ENCODE measurements at places on chromosomes 1 and 21.

DNA sequence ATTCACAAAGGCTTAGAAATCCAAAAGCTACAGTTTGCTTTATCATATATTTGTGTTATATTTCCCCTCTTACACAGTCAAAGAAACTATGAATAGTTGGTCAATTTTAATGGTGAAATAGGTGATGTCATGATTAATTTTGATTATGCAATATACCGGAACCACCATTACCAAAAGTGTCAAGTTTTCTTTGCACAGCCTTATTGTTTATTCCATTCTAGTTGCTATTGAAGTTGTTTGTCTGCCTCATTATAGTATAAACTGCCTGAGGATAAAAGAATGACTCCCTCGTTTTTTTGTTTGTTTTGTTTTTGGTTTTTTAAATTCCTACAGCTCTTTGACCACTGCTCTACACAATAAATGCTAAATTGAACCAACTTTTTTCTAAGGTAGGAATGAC, 690.6 kb upstream of the ZP4 start:
- DNase-seq = no peak

- DNase-seq = no peak
Measured at GRCh38 chr1:33762109-33762830, 101.6 kb upstream of the HMGB4 start.

GRCh38 chr1:45170151-45170742, 36.2 kb downstream of the ZSWIM5 start:
- no peak for DNase-seq

DNA sequence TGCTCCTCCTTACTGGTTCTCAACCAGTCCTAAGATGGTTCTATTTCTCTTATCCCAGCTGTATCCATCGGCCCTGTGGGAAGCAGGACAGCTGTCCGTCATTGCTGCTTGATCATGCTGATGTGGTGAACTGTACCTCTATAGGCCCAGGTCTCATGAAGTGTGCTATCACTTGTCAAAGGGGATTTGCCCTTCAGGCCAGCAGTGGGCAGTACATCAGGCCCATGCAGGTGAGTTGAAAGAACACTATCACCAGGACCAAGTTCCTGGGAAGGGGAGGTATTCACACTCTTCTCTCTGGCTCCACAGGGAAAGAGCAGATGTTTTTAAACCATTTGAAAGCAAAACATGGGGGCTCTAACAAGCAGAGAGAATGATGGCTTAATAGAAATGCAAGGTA, 302.6 kb downstream of the PAPPA2 start:
- no peak for DNase-seq

DNA sequence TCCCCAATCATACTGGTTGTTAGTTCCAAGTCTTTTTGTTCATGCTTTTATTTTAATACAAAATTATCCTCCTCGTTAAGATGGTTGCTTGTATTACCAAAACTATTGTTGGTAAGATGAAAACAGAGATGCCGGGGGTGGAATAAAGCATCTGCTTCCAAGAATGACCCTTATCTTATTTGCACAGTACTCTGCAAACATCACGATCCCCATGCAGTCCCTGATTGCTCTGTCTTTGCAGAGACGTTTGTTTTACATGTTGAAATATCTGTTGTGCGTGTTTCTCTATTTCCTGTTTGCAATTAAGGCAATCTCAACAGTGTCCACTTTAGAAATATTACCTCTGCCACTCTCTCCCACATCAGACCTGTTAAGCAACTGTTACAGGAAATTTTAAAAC, 141.3 kb upstream of the NCAM2 start:
- no peak for DNase-seq

DNA sequence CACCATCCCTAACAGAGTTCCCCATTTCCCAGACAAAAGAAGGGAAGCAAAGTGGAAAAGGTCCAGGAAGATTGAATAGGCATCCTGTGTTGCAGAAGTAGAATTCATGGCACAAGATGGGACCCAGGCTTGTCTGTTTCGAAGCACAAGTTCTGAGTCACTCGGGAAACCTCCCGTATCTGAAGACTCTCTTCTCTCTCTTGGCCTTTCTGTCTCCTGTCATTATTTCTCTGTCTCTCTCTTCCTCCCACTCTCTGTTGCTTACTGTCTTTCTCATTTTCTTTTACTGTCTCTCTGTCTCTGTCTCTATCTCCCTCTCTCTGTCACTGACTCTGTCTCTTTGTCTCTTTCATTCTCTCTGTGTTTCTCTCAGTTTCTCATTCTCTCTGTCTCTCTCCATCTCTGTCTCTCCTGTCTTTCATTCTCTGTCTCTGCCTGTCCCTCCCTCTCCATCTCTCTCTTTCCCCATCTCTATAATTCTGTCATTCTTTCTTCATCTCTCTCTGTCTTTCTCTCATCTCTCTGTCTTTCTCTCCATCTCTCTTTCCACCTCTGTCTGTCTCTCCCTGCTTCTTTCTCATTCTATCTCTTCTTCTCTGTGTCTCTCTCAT, 23.7 kb downstream of the RNF187 start:
- DNase-seq = peak; percentile 73

- DNase-seq = no peak
Measured at GRCh38 chr1:116842654-116843053, 67.1 kb upstream of the PTGFRN start.

- DNase-seq = no peak
Measured at GRCh38 chr1:37661401-37661800, 26.7 kb upstream of the RSPO1 start.

DNA sequence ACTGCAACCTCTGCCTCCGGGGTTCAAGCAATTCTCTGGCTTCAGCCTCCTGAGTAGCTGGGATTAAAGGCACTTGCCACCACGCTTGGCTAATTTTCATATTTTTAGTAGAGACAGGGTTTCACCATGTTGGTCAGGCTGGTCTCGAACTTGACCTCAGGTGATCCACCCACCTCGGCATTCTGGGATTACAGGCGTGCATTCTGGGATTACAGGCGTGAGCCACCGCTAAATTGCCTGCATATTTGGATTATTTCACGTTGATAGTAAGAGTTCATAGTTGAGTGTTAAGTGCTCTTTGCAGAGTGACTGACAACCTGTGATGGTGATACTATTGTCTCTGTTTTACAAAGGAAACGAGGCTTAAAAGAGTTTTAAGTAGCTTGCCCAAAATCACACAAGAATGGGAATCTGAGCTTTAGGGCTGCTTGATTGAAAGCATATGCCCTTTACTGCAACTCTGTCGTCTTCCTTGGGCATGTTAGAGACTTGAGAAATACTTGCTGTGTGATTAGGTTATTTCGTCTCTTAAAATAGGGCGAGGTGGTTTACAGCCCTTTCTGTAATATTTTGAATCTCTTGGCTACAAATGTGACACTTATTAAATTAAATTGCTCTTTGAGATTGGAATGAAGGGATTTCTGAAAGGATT, 12.4 kb downstream of the CDC42 start:
- DNase-seq = no peak

DNA sequence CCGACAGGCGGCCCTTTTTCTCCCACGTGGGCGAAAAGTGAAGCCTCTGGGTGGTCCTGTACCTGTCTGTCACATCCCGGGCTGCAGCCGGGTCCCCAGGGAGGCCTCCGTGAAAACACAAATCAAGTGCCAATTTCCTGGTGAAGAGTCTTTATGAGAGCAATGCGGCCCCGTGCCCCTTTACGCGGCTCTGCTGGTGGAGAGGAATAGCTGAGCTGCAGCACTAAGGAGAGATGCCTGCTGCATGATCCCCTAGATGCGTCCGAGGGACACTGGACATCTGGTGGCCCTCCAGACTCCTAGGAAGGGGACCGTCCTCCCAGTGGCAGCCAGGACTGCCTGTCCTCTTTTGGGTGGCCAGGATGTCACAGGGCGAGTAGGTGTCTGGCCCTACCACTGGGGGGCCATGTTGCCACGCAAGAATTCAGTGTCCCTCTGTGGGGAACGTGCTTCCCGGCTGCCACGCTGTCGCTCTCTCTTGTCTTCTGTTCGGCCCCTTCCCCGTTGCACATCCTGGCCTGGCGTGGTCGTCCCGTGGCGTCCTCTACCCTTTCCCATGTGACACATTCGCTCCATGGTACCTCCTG, 38.7 kb downstream of the COL18A1 start:
- no peak for DNase-seq

- DNase-seq = no peak
Measured at GRCh38 chr21:37531431-37531932, 164.9 kb downstream of the DYRK1A start.

- DNase-seq = no peak
Measured at GRCh38 chr1:171424494-171424893, 60.8 kb upstream of the PRRC2C start.

All from hematopoietic multipotent progenitor cell treated with erythropoietin and hydrocortisone succinate and interleukin-3 and kit ligand, for 17 days (in vitro differentiated cells).